ENCODE measurements at places on chromosomes 1 and 21. TPM values are rescaled to one million over a fixed set of nuclear protein-coding genes. Genes with fewer than 3 reads are reported as not detected.

The ANGPTL3 gene
- total RNA-seq = not detected

The LCE1B gene
- total RNA-seq = not detected

The SLC35F3 gene
- total RNA-seq = not detected

The KIF26B gene
- total RNA-seq = 4.3 TPM

The BGLAP gene
- total RNA-seq = 0.33 TPM

The OXCT2 gene
- total RNA-seq = 0.69 TPM

The OPTC gene
- total RNA-seq = not detected

The TRIM63 gene
- 108 TPM for total RNA-seq

The ENAH gene
- 66.5 TPM for total RNA-seq

The MIGA1 gene
- total RNA-seq = 21.1 TPM

The GPR61 gene
- under 0.01 TPM for total RNA-seq

The PCSK9 gene
- 0.93 TPM for total RNA-seq

The LINGO4 gene
- total RNA-seq = not detected

The KCNC4 gene
- 1.00 TPM for total RNA-seq

The AUNIP gene
- 8.5 TPM for total RNA-seq

The LRRC8D gene
- total RNA-seq = 65.7 TPM

The LCE6A gene
- total RNA-seq = not detected

The ST3GAL3 gene
- total RNA-seq = 24.4 TPM

The ITGB2 gene
- total RNA-seq = not detected

The OLFML3 gene
- total RNA-seq = 1.4 TPM

The RNU1-4 gene
- under 0.01 TPM for total RNA-seq

The RGS7 gene
- 0.34 TPM for total RNA-seq

The CA6 gene
- total RNA-seq = not detected

The IL12RB2 gene
- total RNA-seq = 8.3 TPM

The NLRP3 gene
- total RNA-seq = not detected

The TRIM67 gene
- total RNA-seq = under 0.01 TPM

The NPHS2 gene
- total RNA-seq = not detected

The CYYR1 gene
- total RNA-seq = not detected

The LCE2C gene
- not detected for total RNA-seq

The SH2D1B gene
- total RNA-seq = not detected

The RSPH1 gene
- total RNA-seq = not detected

The EDARADD gene
- total RNA-seq = not detected

The GNG4 gene
- not detected for total RNA-seq

The RORC gene
- total RNA-seq = not detected

The HJV gene
- total RNA-seq = not detected

The CD160 gene
- not detected for total RNA-seq

The MRAP gene
- not detected for total RNA-seq

The IL24 gene
- total RNA-seq = 9.5 TPM

The STPG1 gene
- 9.0 TPM for total RNA-seq

The ARHGEF16 gene
- under 0.01 TPM for total RNA-seq

The MAP3K6 gene
- total RNA-seq = 25.3 TPM

The S100A16 gene
- total RNA-seq = 13.1 TPM

All from melanocyte of skin (primary cell).